ENCODE measurements at places on chromosomes 12 and 14.

DNA sequence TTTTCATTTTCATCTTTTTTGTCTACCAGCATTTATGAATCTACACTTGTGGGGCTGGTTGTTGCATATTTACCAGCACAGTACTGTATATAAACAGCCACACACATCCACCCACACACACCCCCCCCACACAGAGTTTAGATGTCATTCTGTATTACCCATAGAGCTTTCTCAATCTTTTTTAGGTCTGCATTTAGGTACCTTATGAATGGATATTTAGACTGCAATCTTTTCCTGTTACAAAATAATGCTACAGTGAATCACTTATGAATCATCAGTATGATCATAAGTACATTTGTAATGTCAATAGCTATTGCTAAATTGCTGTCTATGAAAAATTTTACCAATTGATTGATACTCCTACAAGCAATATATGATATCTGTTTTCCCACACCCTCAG is 67.3 kb upstream of the STK38L start:
- no peak for DNase-seq

DNA sequence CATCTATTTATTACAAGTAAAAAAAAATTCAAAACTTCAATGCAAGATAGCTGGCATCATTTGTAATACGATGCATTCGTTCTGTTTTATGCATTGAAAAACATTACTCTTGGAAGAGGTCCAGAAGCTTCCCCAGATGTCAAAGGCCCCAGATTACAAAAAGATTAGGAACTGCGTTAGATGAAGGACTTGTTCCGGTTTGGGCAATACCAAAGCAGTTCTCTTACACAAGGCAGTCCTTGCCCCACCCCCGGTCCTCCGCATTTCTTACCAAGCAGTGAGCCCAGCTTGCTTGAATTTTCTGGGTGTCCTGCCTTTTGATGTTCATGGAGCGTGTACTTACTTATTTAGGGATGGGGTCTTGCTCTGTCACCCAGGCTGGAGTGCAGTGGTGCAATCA is 4.8 kb upstream of the HVCN1 start:
- no peak for DNase-seq

DNA sequence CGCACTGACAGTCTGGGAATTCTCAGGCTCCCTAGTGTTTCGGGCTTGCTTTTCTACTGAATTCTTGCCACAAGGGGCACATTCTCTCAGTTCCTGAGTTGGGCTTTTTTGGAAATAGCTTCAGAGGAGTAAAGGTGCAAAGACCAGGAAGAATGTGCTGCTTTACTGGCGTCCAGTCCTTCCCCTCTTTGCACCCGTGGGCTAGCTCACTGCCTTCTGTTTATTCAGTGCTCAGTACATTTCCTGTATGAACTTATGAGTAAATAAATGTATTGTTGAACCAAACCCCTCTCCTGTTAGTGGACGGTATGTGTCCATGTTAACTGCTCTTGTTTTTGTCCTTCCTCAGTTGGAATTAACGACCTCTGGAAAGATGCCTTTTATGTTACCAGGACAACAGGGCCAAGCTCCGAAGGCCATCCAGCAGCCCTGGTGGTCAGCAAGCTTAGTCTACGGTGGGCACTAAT is 24.0 kb downstream of the GSG1 start:
- DNase-seq = no peak

DNA sequence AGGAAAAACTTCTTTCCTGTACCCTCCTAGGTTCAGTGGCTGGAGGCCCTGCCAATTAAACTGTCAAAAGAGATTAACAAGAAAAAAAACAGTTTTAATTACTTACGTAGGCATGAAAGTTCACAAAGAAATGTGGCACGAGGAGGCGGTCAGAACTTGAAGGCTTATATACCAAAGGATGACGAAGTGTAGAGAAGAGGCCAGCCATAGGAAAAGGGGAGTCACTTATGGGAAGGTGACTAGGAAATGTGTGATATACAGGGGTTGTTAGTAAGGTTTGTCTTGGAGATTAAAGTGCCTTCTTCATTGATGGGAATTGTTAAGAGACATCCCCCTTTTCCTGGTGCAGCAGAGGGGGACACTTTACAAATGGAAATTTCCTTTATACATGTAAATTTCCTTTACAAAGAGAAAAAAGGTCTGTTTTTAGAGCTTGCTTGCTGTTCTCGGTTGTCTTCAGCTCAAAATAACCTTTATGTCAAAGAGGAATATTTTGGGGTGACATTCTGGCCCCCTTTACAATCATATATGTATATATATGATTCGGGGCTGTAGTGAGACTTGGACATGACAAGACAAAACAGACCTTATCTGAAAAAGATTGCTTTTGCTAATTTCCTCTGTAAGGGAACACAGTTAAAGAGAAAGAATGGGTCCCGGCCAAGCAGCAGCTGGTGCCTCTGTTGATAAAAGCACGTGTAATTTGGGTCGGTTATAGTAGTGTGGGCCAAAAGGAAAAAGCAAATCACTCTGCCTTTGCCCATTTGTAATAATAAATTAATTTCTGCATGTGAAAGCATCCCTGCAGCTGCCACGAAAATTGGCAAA is 38.6 kb downstream of the SYNE2 start:
- no peak for DNase-seq

DNA sequence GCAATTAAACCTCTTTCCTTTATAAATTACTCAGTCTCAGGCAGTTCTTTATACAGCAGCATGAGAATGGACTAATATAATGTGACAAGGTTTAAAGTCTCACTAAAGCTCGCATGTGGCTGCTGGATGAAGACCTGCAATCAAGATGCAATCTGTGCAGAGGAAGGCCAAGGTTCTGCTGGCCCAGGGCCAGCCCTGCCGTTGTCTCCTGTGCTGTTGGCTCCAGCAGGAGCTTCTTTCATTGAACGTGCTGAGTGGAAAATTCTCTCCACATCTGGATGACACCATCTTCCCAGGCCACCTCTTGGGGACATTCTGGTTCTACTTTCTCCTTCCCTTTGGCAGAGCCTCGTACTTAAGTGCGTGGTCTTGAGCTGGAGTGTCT is 742.2 kb downstream of the VRK1 start:
- no peak for DNase-seq

GRCh38 chr12:123468786-123469185 is 10.8 kb downstream of the SNRNP35 start:
- DNase-seq = no peak

GRCh38 chr12:60317361-60317760 is 721.5 kb downstream of the SLC16A7 start:
- no peak for DNase-seq

GRCh38 chr14:104125011-104125410 is 13.4 kb upstream of the KIF26A start:
- no peak for DNase-seq

DNA sequence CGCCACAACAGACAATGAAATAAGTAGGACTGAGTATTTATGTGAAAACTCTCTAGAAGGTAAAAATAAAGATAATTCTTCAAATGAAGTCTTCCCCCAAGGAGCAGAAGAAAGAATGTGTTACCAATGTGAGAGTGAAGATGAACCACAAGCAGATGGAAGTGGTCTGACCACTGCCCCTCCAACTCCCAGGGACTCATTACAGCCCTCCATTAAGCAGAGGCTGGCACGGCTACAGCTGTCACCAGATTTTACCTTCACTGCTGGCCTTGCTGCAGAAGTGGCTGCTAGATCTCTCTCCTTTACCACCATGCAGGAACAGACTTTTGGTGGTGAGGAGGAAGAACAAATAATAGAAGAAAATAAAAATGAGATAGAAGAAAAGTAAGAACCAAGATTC is 82.7 kb downstream of the VEZT start:
- no peak for DNase-seq

GRCh38 chr14:23058654-23059504 is 1.6 kb upstream of the CDH24 start:
- DNase-seq = no peak

- DNase-seq = no peak
Measured at GRCh38 chr14:84546236-84546635, 983.7 kb upstream of the FLRT2 start.

GRCh38 chr14:94675036-94675435 is 62.8 kb downstream of the SERPINA3 start:
- DNase-seq = no peak

DNA sequence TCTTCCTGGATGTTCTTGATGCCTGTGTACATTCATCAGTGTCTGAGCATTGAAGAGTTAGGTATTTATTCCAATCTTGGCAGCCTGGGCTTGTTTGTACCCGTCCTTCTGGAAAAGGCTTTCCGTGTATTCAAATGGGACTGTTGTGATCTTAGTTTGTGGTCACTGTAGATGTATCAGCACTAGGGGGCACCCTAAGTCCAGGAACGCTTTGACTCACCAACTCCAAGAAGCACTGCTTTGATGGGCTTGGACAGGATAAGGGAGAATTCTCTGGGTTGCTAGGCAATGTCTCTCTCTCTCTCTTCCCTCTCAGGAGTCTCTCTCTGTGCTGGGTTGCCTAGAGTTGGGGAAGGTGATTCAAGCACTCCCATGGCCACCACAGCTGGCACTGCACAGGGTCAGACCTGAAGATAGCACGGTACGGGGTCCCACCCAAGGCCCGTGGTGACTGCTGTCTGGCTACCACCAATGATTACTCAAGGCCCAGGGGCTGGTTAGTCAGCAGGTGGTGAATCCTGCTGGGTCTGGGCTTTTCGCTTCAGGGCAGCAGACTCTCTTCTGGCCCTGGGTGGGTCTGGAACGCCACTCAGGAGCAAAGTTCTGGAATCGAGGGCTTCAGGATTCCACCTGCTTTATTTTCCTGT is 211.1 kb upstream of the RGS6 start:
- DNase-seq = peak; percentile 37

GRCh38 chr12:50720501-50720900 is 43.4 kb upstream of the ATF1 start:
- no peak for DNase-seq

- DNase-seq = no peak
Measured at GRCh38 chr12:22396253-22396652, 61.7 kb upstream of the ST8SIA1 start.

DNA sequence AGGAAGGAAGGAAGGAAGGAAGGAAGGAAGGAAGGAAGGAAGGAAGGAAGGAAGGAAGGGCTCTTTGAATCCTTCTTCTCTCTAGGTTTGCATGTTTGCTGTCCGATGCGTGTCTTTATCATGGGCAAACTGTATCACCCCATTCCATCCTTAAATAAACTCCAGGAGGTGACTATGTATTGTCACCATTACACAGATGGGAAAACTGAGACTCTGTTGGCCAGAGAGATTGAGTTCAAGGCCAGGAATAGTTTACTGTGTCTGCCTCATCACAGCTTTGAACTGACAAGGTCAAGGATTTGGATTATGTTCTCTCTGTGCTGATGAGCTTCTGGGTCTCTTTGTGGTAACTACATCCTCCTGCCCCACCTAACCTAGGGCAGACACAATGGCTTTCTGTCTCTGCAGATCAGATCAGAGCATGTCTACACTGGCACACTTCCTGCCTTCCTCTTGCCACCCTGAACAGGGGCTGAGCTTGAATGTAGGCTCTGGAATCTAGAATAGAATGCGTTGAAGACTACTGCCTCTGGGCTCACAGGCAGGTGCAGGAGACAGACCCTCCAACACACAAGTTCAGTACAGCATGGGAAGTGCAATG is 78.9 kb upstream of the MAP1LC3B2 start:
- no peak for DNase-seq

DNA sequence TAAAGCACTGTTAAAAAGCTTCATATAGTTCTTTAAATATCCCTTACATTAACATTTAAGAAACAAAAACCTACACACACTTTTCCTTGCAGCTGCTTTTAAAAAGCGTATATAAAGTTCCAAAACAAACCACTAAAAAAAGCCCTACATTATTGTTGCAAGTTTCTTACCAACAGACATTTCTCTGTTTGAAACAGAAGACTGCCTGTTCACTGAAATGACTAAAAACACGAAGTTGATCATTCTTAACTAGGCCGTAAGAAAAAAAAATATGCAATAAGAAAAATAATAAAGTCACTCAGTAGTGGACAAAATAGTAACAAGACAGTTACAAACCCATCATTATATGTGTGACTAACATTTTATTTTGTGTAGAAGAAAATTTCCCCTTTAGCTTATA is 37.3 kb downstream of the KIF21A start:
- no peak for DNase-seq

DNA sequence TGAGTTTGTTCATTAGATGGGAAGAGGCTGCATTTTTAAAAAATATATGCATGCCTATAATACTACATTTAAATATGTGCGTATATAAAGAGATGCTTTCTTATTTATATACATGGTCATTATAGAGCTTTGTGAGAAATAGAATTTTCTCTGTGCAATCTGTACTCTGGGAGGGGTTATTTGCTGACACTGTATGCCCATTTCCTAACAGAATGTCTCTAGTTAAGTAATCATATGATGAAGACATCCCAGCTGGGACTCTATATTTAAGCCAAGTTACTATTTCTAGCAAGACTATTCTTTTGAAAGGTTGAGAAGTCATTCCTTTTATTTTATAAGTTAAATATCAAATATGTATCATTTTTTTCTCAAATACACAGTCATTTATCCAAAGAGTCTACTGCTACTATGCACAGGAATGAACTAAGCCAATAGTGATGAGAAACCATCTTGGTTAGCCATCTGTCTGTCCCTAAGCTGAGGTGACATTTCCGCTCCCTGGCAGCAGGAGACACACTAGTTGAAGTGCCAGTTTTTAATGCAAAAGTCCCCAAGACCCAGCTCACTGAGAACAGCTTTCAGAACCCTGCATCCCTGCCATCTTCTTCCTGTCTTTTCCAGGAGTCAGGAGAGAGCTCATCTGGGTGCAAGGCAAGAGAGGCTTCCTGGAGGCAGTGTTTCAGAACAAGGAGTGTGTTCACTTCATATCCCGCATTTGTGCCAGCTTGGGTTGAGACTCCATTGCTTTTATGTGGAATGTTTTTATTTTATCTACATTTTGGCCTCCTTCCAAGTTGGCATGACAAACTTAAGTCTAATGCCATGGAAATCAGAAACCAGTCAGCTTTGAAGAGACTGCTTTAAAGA is 69.5 kb downstream of the TMEM132C start:
- no peak for DNase-seq

- DNase-seq = no peak
Measured at GRCh38 chr14:58299401-58300330, 1.3 kb downstream of the ARID4A start.

- no peak for DNase-seq
Measured at GRCh38 chr14:30330445-30330844, 228.5 kb upstream of the G2E3 start.

DNA sequence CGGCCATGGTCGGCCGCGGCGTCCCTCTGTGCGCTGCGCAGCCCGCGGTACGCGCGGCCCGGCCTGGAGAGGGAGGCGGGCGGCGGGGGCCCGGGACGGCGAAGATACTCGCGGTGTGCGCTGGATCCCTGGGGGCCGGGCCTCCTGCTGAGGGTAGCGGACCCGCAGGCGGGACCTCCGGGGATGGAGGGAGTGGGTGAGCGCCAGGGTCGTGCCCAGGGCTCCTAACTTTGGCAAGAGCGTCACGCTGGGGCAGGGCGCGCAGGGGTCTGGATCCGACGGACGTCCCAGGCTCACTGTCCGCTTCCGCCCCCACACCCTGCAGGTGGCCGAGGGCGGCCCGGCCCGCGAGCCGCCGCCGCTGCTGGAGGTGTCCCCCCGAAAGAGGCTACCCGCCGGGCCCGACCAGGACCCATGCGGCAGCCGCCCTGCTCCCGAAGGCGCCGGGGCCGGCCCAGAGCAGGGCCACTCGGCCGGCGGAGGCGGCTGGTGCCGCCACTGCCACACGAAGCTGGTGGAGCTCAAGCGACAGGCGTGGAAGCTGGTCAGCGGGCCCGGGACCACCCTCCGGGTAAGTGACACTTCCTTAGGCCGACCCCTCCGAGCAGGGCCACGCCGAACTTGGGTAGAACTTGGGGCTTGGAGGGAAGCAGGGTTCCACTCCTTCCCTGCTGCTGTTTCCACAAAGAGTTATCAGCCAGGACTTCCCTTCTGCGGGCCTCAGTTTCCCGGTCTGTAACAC is 502 bp downstream of the KIF26A start:
- no peak for DNase-seq

Data from NCI-H748 treated with DMSO at 0.1 percent for 48 hours (cell line).